ENCODE measurements at places on chromosomes 2 and 18. TPM values are rescaled to one million over a fixed set of nuclear protein-coding genes. Genes with fewer than 3 reads are reported as not detected.

DNA sequence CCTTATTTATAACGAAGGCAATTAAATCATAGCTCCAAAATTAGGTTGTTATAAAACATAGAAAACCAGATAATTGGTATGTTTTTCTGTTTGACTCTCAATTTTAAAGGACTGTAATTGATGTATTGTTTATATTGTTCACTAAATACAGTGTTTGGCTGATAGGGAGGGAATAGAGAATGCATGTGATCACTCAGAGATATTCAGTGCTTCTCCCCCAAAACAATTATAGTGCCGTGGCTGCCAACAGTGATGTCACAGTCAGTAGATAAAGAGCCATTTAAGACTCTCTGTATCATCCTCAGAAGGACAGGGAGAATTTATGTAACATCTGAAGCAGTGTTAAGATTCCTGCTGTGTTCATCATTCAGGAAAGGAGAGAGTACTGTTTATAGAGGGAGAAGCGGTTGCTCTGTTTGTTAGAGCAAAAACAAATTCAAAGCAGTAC, 69.6 kb downstream of the PHLPP1 start:
- DNase-seq, result no peak

DNA sequence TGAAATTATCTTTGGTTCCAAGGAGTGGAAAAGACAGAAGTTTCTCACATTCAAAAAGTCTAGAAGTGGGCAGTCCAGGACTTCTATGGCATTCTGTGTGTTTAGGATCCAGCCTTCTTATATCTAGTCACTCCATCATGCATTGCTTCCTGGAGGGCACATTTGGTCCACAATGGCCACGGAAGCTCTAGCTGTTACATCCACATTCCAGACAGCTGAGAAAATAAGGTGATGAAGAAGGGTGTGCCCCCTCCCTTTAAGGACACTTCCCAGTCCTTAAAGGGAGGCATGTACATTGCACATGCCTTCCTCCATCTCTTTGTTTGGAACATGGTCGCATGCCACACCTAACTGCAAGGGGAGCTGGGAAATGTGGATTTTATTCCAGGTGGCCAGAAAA, 59.9 kb upstream of the BZW1 start:
- no peak for DNase-seq

DNA sequence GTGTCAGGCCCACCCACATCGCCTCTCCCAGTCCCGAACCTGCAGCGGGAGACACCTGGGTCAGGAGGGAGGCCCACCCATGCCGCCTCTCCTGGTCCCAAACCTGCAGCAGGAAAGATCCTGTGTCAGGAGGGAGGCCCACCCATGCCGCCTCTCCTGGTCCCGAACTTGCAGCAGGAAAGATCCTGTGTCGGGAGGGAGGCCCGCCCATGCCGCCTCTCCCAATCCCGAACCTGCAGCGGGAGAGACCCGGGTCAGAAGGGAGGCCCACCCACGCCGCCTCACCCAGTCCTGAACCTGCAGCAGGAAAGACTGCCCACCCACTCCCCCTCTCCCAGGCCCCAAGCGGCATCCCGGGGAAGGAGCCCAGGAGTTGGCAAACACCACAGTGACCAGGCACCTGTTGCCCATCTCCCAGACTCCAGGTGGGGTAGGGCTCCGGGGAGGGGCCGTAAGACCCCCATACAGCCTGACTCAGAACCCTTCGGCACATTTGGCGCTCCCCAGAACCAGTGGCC, 7.8 kb downstream of the SLC66A2 start:
- no peak for DNase-seq

Gene RAB17
- 10.6 TPM for total RNA-seq

DNA sequence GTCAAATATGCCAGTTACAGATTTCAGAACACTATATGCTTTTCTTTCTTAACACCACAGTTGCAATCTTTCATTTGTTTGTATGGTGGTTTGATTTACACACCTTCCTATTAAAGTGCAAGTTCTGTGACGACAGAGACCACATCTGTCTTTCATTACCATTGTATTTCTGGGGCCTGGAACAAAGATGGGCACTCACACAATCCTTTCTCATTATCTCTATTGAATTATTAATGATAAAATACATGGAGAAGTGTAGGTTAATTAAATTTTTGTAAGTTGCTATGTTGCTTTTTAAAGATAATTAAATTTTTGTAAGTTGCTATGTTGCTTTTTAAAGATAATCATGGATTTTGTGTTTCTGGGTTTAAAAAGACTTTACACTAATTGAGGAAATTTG, 79.9 kb downstream of the KCTD18 start:
- no peak for DNase-seq

DNA sequence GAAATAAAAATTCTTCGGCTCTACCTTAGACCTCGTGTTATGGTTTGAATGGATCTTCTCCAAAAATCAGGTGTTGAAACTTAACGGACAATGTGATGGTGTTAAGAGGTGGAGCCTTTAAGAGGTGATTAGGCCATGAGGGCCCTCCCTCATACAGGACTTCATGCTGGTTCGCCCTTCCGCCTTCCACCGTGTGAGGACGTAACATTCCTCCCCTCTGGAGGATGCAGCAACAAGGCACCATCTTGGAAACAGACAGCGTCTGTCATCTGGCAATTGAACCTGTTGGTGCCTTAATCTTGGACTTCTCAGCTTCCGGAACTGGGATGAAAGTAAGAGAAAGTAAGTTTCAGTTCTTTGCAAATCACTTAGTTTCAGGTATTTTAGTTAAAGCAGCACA, 126.3 kb upstream of the SPRED2 start:
- DNase-seq, result no peak

- DNase-seq, result peak; percentile 84
These were observed 31.9 kb downstream of the SPAG16 start for GRCh38 chr2:213316001-213316735.

GRCh38 chr2:25032901-25033300, 9.0 kb upstream of the EFR3B start:
- DNase-seq, result no peak

DNA sequence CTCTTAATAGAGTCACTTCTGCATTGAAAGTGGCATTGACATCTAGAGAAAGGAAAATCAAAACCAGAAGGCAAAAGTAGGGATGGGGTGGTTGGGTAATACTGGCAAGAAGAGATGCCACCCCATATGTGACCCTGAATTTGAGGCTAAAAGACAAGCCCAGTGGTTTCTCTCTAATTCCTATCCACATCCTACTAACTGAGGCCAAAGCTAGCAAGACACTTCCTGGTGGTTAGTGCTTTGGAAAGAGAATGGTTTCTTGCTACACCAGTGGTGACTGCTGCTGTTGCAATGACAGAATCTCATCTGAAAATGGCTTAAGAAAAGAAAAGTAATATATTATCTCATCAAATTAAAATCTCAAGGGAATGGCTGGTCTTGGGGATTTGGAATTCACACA, 640.6 kb downstream of the EPHA4 start:
- DNase-seq, result no peak
